ENCODE measurements at places on chromosomes 4 and X. TPM values are rescaled to one million over a fixed set of nuclear protein-coding genes. Genes with fewer than 3 reads are reported as not detected.

Gene SRPK3
- total RNA-seq, result not detected

Gene SCRG1
- total RNA-seq, result not detected

Gene ANOS1
- 0.05 TPM for total RNA-seq

Gene RASGEF1B
- 1.1 TPM for total RNA-seq

Gene ADGRG4
- not detected for total RNA-seq

Gene ACOX3
- 12.2 TPM for total RNA-seq

Gene GLUD2
- 0.30 TPM for total RNA-seq

Gene ESX1
- total RNA-seq, result 0.14 TPM

Gene CXorf65
- 21.1 TPM for total RNA-seq

Gene IL1RAPL2
- not detected for total RNA-seq

Gene RAB39B
- 8.7 TPM for total RNA-seq

Gene FANCB
- 13.0 TPM for total RNA-seq

Gene MAB21L2
- total RNA-seq, result not detected

Gene ZCCHC18
- 0.48 TPM for total RNA-seq

Gene AKAP14
- not detected for total RNA-seq

Gene EFHC2
- total RNA-seq, result 0.27 TPM

Gene FGFBP1
- total RNA-seq, result not detected

Gene SORBS2
- not detected for total RNA-seq

Gene H2BW2
- total RNA-seq, result not detected

Gene MAGEB17
- total RNA-seq, result not detected

Gene NAP1L2
- 2.4 TPM for total RNA-seq

Gene CITED1
- 1.4 TPM for total RNA-seq

Gene SRPX2
- total RNA-seq, result not detected

Gene RNF175
- total RNA-seq, result not detected

Gene HSFX4
- total RNA-seq, result 0.20 TPM

Gene NEIL3
- total RNA-seq, result 38.0 TPM

Gene FAT4
- not detected for total RNA-seq

Gene MTMR8
- 4.9 TPM for total RNA-seq

Gene CDX4
- not detected for total RNA-seq

Gene NHS
- 0.70 TPM for total RNA-seq
